ENCODE measurements at places on chromosomes 1 and 21. TPM values are rescaled to one million over a fixed set of nuclear protein-coding genes. Genes with fewer than 3 reads are reported as not detected.

ERO1B gene
- total RNA-seq = 4.6 TPM

HES2 gene
- total RNA-seq = 3.6 TPM

NPPB gene
- total RNA-seq = not detected

SYCP1 gene
- not detected for total RNA-seq

NPR1 gene
- 0.97 TPM for total RNA-seq

CELA2A gene
- not detected for total RNA-seq

DTL gene
- total RNA-seq = 20.7 TPM

KRTAP19-5 gene
- total RNA-seq = not detected

KRTAP10-2 gene
- total RNA-seq = not detected

GPR37L1 gene
- 0.21 TPM for total RNA-seq

RGS2 gene
- 83.8 TPM for total RNA-seq

CYP4Z1 gene
- not detected for total RNA-seq

TRIM46 gene
- 1.8 TPM for total RNA-seq

PRDM16 gene
- total RNA-seq = 0.09 TPM

BARHL2 gene
- not detected for total RNA-seq

CYP4A22 gene
- total RNA-seq = not detected

LCE2B gene
- total RNA-seq = not detected

ZNF684 gene
- 1.5 TPM for total RNA-seq

CYP4X1 gene
- total RNA-seq = not detected

ZYG11A gene
- 2.3 TPM for total RNA-seq

UBL4B gene
- total RNA-seq = not detected

RPL22 gene
- 430 TPM for total RNA-seq

KRTAP6-1 gene
- not detected for total RNA-seq
